Muscle of back (tissue), 13 donors: ENCODE measurements at places on chromosomes 7 and 10. TPM values are rescaled to one million over a fixed set of nuclear protein-coding genes. Genes with fewer than 3 reads are reported as not detected.
A peak's percentile ranks its signal among the peaks of the same experiment; 100 is the strongest.

DNA sequence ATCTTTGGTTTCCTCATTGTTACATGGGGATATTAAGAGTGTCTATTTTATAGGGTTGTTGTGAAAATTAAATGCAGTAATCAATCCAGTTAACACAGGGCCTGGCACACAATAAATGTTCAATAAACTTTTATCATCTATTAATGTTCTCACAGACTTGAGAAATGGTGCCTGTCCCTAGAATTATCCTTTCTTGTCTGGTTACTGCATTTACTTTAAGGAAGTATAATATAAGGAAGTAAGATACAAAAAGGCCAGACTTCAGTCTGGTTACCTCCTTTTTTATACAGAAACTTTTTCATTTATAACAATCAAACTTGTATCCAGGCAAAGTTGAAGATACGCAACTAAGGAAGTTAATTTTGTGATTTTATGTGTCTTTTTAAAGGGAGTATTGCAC lies 117.0 kb downstream of the LHFPL3 start:
- no peak for DNase-seq

- DNase-seq = peak; percentile 77
Measured at GRCh38 chr10:3095373-3096139, 28.2 kb downstream of the PFKP start.

DNA sequence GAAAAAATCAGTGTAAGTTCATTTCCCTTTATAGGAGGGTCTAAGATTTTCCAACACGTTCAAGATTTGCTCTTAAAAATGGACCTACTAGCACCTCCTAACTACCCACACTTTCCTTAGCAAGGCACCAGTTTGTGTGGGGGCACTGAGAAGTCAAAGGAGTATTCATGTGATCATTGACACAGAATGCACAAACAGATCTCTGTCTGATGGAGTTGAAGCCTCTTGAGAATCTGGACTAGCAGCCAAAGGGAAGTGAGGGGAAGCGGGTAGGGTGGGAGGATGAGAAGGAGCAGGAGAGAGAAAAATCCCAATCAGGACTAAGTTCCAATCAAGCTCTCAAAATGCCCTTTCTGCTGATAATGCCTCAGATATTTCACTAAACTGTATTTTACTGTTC lies 4.1 kb downstream of the MMS19 start:
- no peak for DNase-seq

DNA sequence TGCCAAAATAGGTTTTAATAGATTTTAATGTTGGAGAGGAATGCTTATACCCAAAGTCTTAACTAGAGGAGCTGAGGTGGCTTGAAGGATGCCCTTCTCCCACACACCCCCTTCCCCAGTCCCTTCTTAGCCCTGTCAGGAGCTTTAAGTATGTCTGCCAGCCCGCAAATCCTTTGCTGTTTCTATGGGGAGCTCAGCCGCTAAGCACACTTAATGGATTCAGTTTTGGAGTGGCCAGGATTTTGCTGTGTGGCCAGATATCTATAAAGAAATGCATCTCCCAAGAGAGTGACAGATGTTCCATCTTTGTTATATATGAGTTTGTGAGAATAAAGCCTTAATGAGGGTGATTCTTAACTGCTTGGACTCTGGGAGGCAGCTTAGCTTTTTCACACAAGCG lies 152.9 kb upstream of the ZNF32 start:
- no peak for DNase-seq

GRCh38 chr7:22173685-22174573 lies 183.0 kb downstream of the RAPGEF5 start:
- no peak for DNase-seq

- no peak for DNase-seq
Measured at GRCh38 chr10:100803908-100804307, 58.5 kb downstream of the PAX2 start.

GRCh38 chr7:43721193-43721806 lies 8.0 kb downstream of the COA1 start:
- DNase-seq = peak; percentile 66

DNA sequence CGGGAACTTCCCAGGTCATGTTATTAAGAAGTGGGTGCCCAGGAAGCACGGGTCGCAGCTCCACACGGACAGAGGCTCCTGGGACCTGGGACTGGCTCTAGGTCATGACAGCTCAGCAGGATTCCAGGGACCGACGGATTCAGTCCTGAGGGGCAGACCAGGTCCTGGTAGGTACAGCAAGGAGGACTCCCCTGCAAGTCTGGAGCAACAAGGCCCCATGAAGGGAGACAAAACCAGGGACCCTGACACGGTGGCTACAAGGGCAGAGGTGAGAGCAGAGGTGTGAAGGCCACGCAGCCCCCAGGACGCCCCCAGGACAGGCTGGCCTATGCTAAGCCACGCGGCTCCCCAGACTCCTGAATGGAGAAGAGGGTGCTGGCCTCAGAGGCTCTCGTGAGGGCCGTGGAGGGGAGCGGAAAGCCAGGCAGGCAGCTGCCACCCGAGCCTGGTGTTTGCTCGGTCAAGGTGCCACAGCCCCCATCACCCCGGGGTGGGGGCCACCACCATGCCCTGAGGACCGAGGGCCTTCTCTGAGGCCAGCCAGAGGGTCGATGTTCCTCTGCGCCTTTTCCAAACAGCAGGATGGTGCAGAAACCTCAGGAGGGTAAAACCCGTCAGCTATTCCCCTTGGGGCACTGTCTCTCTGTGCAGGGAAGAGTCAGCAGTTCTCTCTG lies 348.9 kb downstream of the PTPRN2 start:
- no peak for DNase-seq

GRCh38 chr7:135321556-135321955 lies 87.9 kb downstream of the STRA8 start:
- DNase-seq = no peak

- DNase-seq = peak; percentile 77
Measured at GRCh38 chr7:15326044-15326644, 235.7 kb downstream of the AGMO start.

GRCh38 chr10:63365976-63366765 lies 99.6 kb downstream of the JMJD1C start:
- no peak for DNase-seq

DNA sequence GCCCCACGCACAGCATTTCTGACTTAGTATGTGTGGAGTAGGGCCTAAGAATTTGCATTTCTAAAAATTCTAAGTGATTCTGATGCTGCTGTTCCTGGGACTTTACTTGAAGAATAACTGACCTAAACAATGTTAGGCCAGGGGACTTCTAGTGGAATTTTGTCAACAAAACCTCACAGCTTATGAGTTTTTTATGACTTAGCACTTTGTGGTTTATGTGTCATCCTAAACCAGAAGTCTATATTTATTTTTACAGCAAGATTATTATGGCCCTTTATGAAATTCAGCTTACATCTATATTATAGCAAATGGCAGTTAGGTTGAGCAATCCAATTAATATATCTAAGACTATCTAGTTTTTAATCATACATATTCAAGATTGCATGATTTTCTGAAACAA lies 24.6 kb upstream of the BET1 start:
- no peak for DNase-seq

- DNase-seq = no peak
Measured at GRCh38 chr10:123135415-123136141, at the start of gene HMX3. Gene HMX3 (plus strand): TSS chr10:123135970. CDS start chr10:123136051, 81 bp downstream.

GRCh38 chr7:22934473-22935065 lies 79.4 kb downstream of the HYCC1 start:
- DNase-seq = peak; percentile 12

DNA sequence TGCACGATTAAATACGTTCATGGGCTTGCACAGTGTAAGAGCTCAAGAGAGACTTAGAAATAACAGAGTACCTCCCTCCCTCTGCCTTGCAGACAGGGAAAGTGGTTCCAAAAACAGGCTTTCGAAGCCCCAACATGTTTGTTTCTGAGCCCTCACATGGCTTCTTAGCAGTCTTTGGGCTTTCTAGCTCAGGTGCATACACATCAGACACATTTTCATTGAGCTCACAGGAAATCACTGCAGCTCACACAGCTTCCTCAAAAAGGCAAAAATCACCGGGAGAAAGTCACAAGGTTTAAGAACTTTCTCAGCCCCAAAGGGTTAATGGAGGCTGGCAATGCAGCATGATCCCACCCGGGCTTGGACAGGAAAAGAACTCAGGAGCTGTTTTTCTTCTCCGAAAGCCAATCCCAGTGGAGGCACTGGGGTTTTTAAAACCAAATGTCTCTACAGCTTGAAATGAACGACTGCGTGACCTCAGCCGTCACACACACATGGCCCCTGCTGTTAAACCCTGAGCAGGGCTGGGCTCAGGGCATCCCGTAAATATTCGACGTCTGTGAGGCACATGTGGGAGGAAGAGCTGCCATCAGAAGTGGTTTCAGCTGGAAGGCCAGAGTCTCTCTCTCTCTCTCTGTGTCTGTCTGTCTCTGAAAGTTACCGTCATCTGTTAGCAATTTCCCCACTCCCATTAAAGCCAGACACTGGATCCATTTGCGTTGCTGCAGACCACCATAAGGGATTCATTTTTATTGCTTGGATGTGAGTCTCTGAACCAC lies 69.7 kb downstream of the CALML3 start:
- DNase-seq = no peak

GRCh38 chr10:109956454-109957091 lies 33.3 kb upstream of the XPNPEP1 start:
- DNase-seq = no peak

- DNase-seq = no peak
Measured at GRCh38 chr10:120459185-120459584, 2.2 kb downstream of the PLPP4 start.

- DNase-seq = no peak
Measured at GRCh38 chr10:121503587-121504051, 94.6 kb downstream of the FGFR2 start.

- peak; percentile 32 for DNase-seq
Measured at GRCh38 chr10:28367929-28368484, 65.1 kb upstream of the MPP7 start.

DNA sequence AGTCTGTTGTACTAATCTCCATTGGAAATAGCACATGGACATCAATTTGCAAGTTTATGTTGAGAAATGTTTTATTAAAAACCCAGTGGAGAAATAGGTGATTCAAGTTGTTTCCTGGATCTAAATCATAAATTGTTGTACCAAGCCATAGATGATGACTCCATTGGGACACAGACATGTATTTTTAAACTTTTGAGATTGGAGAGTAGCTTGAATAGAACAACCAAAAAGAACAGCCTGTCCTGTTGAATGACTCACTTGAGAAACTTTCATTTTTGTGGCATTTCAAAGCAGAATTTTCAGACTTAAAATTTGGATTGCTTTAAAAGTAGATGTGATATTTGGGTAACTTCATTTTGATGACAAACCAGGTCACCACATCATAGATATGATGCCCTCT lies 197.5 kb downstream of the GPAM start:
- no peak for DNase-seq

The GARIN1A gene
- 3.2 TPM for polyA plus RNA-seq

The STK31 gene
- 1.4 TPM for polyA plus RNA-seq

The GNAT3 gene
- not detected for polyA plus RNA-seq

The ADCYAP1R1 gene
- polyA plus RNA-seq = 8.9 TPM

The C10orf62 gene
- not detected for polyA plus RNA-seq

The PLXDC2 gene
- polyA plus RNA-seq = 42.7 TPM

The PRKAR2B gene
- polyA plus RNA-seq = 5.3 TPM

The ACTL6B gene
- not detected for polyA plus RNA-seq

The NPM3 gene
- polyA plus RNA-seq = 56.0 TPM

The AGR2 gene
- polyA plus RNA-seq = 12.7 TPM

The ABCB4 gene
- polyA plus RNA-seq = 0.14 TPM

The DNAH11 gene
- polyA plus RNA-seq = 0.90 TPM

The ST8SIA6 gene
- polyA plus RNA-seq = 2.9 TPM

The PLEKHS1 gene
- not detected for polyA plus RNA-seq

The C10orf53 gene
- not detected for polyA plus RNA-seq

The H2BK1 gene
- not detected for polyA plus RNA-seq
